Germinal center (tissue), 1 donor: ENCODE measurements at places on chromosomes 12 and 14.

DNA sequence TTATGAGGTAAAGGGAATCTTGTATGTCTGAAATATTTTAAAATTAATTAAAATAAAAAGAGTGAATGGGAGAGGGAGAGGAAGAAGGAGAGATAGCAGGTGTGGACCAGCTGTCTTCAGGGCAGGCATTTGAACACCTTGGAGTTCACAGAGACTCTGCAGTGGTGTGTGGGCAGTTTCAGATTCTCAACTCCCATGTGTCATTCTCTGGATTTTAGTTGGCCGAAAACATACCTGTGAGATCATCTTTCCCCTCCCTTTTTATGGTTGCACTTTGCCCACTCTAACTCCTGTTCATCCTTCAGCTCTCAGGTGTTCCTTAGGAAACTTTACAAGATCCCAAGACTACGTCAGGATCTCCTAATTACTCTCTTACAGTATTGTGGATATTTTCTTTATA is 108.1 kb downstream of the ERC1 start:
- no peak for DNase-seq

GRCh38 chr12:66111605-66112004 is 18.9 kb downstream of the LLPH start:
- DNase-seq: no peak

DNA sequence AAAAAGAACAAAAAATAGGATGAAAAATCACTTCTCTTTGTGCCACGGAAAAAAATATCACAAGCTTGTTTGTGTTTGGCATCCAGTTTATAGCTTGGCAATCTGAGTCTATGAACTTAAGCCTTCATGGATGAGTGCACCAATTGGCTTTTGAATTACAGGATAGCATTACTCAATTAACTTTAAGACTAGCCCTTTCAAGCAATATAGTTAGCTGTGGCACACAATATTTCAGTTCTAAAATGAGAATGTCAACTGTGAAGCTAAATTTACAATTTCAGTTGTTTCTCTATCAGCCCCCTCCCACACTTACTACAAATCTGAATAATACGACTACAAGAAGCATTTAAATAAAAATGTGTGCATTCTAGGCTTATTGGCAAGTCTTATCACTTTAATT is 8.3 kb downstream of the RERG start:
- DNase-seq: no peak

- no peak for DNase-seq
These were observed 477.3 kb downstream of the TMEM117 start for GRCh38 chr12:44313188-44313587.

- DNase-seq: peak; percentile 4
These were observed 101.5 kb downstream of the ELK3 start for GRCh38 chr12:96295532-96296160.

GRCh38 chr14:77151918-77152588 is 10.5 kb upstream of the ZDHHC22 start:
- peak; percentile 67 for DNase-seq

DNA sequence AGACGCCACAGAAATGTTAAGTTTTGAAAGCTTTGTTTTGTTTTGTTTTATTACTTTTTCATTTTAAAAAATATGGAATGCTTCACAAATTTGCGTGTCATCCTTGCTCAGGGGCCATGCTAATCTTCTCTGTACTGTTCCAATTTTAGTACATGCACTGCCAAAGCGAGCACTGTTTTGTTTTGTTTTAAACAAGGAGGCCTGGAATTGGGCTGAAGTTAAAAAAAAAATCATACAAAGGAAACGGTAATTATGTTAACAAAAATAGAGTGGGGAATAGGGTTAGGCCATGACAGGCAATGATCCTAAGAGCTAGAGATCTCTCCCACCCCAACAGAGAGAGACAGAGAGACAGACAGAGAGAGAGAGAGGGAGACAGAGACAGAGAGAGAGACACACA is 57.0 kb downstream of the ZFP36L1 start:
- no peak for DNase-seq

- no peak for DNase-seq
These were observed 27.8 kb upstream of the BDKRB2 start for GRCh38 chr14:96176811-96177211.

- no peak for DNase-seq
These were observed 784.6 kb downstream of the LRFN5 start for GRCh38 chr14:42391146-42391834.

- DNase-seq: no peak
These were observed 15.7 kb upstream of the RAB35 start for GRCh38 chr12:120132054-120132836.

GRCh38 chr14:37620856-37621255 is 25.4 kb downstream of the TTC6 start:
- DNase-seq: no peak

DNA sequence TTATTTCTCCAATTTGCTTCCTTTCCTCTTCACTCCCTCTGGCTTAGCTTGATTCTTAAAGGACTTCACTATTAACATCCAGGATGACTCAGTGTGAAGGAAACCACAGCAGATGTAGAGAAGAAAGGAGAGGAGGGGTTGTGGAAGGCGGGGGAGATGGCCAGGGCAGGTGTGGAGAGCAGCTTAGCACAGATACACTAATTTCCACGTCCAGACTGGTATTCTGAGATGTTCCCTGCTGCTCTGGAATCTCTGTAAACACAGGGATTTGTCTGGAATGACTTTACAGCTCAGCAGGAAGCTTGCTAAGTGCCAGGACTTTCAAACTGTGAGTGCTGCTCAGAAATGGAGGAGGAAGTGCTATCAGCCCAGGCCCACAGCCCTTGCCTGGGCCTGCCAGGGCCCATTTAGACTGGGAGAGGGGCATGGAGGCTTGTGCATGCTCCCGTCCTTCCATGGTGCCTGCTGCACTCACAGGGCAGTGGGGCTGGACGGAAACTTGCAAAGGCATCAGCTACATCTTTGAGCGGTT is 202.5 kb upstream of the DDHD1 start:
- DNase-seq: no peak

- DNase-seq: no peak
These were observed 117.6 kb upstream of the TMCC3 start for GRCh38 chr12:94767956-94768355.

- no peak for DNase-seq
These were observed 61.0 kb downstream of the SRGAP1 start for GRCh38 chr12:63905544-63905943.

DNA sequence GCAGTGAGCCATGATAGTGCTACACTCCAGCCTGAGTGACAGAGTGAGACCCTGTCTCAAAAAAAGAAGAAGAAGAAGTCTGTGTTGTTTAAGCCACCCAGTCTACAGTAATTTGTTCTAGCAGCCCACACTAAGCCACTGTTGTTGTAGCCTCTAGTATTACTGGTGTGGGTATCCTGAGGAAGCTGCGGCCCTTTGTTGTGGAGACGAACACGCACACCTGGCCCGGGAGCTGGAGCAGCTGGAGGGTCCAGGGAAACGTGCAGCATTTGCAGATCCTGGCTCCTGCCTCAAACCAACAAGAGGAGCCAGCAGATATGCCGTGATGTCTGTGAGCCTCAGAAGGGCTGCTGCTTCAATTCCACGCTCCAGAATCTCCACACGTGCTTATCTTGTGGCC is 65.3 kb downstream of the MAP1LC3B2 start:
- DNase-seq: no peak

GRCh38 chr14:100531152-100532121 is 55.8 kb downstream of the BEGAIN start:
- no peak for DNase-seq

DNA sequence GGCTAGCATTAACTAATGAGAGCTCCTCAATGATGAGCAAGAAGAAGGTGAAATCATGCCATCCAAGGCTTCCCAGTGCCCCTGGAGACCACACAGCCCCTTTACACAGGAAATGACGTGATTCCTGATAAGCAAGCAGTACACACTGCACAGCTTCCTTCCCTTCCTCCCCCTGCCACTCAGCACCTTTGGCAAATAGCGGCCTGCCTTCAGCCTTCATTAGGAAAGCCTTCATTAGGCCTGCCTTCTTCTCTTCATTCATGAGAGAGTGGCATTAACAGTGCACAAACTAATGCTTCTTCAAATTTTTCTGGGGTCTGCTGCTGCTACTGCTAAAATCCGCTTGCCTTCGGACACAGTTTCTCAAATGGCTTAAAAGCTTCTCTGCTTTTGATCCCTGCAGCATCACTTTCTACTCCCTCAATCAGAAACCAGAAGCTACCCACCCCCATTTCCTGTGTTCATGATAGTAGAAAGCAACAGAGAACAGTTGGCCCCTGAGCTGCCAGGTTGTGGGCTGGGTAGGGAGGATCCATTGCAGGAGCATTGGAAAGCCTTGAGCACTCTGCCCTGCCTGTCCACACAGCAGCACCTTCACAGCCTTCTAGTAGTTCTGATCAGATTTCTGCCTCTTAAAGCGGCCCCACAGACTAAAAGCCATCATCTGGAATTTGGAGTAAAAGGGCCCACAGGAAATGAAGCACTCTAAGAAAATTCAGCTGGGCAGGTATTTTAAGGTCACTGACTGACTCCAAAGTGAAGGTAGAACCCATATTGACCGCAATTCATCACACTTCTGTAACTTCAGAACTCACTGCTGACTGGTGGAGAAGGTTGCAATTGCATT is 103.8 kb upstream of the ETV6 start:
- peak; percentile 24 for DNase-seq

DNA sequence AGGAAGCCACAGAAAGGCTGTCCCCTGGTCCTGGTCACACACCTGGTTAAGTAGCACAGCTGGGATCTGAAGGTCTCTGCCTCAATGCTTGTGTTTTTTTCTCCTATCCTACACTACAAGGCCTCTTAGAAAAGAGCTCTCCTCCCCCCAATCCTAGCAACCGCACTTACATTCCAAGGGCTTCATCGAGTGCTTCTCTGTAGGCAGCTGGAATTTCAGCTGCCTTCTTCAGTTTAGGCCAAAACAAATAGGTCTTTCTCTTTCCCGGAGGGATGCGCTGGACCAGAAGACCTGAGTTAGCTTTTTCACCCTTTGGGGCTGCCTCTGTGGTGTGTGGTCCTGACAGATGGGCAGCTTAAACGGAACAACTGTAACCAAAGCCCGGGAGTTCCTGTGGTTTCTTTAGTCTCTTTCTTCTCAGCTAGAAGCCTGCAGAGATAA is 109.7 kb downstream of the GPATCH2L start:
- no peak for DNase-seq

GRCh38 chr14:101087614-101088394 is 184.3 kb upstream of the RTL1 start:
- DNase-seq: no peak

DNA sequence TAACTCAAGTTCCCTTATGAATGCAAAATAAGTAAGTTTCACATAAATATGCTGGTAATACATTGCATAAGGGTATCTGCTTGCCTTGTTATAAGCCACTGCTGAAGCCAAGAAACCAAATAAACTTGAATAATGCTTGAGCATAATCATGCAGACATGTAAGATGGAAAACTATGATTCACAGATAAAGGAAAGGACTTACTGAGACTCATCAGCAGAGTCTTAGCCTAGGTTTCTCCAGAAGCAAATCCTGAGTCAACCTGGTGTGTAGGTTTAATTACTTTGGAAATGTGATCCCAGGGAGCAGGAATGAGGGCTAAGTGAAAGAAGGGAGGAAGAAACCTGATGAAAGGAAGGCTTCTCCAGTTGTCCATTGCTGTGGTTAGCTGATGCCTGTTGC is 107.7 kb upstream of the BTG1 start:
- DNase-seq: no peak

DNA sequence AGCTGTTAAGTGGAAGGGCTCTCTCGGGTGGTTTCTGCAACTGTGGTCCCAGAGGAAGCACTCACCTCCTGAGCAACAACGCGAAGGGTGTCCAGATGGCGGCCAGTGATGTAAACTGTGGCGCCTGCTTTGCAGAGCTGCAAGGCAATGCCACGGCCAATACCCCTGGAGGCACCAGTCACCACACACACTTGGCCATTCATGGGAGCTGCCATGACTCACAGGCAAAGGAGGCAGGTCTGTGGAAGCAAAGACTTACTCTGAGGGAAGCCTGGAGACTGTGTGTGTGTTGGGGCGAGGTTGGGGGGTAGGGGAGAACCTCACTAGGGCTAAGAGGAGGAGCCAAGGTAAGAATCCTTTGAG is 707 bp downstream of the DHRS1 start:
- no peak for DNase-seq

DNA sequence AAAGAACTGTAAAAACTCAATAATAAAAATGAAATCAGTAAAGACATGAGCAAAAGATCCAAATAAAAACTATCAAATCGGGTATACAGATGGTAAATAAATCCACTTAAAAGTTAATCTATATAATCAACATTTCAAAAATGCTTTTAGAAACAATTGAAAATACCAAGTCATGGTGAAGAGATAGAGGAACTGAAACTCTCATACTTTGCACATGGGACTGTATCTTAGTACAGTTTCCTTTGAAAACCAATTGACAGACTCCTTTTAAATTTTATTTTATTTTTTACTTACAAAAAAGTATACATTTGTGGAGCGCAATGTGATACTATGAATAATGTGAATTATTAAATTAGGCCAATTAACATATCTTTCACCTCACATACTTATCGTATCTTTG is 98.6 kb upstream of the FAR2 start:
- DNase-seq: no peak
